ENCODE measurements at places on chromosomes 6 and 20.

- DNase-seq: no peak
These were observed 42.7 kb downstream of the IRAK1BP1 start for GRCh38 chr6:78910010-78910409.

- no peak for DNase-seq
These were observed 41.6 kb downstream of the FAM209B start for GRCh38 chr20:56574531-56575142.

DNA sequence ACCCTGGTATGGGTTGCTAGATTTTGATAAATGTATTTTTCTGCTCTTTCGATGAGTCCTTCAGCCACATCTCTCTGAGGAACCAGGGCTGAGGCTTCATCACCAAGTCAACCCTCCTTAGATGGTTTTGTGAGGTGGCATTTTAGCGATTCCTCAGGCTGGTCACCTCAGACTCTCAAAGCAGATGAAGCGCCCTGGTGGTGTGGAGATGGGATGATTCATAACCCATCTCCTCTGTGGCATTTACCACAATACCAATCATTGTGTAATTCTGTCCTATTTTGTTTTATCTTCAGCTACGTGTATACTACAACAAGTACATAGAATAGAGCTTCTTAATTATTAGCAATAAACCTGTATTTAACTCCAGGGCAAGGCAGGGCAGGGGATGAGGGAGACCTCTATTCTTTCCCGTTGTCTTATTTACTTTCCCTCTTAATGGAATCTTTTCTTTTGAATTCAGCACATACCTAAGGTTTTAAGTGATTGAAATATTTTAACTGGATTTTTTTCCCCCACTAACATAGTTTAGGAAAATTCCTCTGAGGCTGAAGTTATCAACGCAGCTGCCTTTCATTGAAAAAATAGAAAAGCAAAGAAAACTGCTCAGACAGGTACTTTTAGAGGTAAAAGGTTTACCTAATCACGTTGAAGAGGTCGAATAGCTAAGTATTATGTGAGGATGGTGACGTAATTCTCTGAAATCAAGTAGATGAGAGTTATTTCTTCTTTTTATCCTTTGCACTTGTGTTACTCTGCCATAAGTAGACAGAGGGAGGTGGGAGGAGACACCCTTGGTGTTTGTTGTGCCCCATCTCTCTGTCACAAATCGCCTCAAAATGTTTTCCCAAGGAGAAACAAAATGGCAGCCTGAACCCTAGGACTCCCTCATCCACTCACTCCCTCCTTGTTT lies 57.4 kb upstream of the EDN3 start:
- DNase-seq: no peak

DNA sequence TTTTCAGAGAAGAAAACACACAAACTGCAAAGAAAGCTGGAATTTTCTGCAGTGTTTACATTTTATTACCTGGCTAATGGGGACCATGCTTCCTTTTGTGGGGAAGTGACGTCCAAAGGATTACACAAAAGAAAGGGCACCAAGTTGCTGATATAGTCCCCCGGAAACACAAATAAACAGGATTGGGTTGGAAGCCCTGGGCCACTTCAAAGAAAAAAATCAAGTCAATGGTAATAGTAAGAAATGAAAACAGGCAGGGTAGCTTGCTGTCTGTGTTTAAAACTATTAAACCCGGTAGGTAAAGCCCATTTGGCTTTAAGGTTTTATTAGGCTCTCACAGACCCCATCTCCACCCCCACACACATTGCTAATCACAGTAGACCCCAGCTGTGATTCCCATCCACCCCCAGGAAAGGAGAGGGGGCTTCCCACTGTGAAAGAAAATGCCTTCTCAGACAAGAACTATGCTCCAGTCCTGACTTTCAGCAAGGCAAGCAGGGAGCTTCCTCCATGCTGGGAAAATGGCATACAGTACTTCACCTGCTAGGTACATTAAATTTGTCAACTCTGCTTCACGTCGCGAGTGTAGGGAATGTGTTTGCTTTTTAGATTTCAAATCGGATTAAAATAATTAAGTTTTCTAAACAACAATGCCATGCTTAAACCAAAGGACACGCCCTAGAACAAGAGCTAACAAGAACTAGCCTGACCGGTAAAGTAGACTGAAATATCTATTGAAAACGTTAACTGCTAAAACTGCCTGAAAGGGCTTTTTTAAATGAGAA lies 1.1 kb downstream of the PERP start:
- no peak for DNase-seq

GRCh38 chr20:47748823-47749222 lies 36.5 kb downstream of the SULF2 start:
- DNase-seq: no peak

GRCh38 chr6:107877968-107878367 lies 53.9 kb upstream of the SCML4 start:
- DNase-seq: no peak

DNA sequence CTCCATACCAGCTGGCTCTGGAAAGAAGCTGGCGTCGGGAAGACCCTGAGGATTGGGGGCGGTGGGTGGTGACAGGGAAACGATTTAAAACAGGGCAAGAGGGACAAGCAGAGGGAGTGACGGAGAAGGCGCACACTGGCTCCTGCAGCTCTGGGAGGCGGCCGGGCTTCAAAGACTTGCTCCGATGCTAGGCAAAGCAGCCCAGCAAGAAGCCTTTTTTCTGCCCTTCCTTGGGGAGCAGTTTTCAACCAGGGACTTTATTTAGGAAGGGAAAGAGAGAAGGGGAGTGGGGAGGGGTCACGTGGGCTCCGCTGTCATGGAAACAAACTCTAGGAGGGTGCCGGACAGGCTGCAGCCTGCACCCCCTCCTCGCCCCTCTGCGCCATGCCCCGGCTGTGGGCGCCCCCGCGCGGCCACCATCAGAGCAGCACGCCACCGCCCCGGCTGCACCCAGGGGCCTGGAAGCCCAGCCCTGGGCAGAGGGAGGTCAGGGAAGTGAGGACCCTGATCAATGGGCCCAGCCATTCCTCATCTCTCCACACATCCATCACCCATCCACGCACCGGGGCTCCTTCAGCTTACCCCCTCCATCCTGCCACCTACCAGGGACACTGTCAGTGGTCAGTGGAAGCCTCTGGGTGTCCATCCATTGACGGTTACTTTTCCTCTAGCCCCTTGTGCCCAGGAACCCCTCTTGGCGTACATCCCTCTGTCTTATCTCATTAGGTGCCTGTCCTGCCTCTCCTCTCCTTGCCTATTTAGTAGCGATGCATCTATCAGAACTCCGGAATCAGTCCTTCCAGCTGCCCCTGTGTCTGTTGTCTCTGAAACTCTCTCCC lies 66.6 kb upstream of the CCDC167 start:
- DNase-seq: no peak

DNA sequence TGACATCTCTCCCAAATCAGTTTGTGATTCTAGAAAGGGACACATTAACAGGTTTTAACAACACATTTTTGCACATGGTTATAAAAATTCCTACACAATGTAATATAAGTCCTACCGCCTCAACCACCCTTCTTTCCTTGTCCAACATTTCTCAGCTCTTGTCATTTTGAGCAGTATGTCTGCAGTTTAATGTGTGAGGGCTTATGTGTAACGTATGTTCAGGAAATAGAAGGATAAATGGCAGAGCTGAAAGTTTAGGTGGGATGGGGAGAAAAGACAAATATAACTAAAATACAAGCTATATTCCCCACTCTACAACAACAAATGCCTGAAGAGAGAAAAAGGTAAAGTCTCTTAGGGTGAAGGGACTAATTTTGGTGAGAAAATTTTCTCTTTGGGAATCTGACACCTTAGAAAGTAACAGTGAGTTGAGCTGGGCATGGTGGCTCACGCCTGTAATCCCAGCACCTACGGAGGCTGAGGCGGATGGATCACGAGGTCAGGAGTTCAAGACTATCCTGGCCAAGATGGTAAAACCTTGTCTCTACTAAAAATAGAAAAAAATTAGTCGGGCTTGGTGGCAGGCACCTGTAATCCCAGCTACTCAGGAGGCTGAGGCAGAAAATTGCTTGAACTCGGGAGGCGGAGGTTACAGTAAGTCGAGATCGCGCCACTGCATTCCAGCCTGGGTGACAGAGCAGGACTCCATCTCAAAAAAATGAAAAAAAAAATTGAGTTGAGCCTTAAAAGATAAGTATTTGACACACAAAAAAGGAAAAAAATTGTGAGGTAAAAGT lies 5.1 kb downstream of the PNRC1 start:
- DNase-seq: no peak

DNA sequence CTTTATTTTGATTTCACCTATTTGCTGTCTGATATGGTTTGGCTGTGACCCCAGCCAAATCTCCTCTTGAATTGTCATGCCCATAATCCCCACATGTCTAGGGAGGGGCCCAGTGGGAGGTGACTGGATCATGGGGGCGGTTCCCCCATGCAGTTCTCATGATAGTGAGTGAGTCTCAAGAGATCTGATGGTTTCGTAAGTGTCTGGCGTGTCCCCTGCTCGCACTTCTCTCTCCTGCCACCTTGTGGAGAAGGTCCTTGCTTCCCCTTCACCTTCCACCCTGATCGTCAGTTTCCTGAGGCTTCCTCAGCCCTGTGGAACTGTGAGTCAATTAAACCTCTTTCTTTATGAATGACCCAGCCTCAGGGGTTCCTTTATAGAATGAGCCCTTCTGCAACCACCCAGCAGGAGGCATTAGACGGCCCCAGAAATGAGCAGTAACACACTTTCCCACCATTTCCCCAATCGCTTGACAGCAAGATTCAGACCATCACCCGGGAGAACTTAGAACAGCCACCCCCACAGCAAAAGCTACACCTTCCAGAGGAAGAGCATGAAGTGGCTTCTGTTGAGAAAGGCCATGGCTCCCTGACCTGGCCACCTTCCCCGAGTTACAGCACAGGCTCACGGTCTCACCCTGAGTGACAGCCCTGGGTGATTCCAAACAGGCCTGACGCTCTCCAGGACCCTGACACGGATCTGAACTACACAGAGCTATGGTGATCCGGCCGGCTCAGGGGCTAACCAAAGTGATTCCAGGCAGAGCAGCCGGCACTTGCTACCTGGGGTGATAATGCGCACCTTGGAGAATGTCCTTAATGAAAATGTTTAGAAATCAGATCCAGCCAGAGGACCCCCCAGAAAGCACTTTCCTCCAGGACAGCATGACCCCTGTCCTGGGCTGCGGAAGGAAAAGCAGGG lies 131.2 kb upstream of the CDH4 start:
- DNase-seq: peak; percentile 7

GRCh38 chr6:140602431-140603248 lies 1228.2 kb upstream of the CITED2 start:
- no peak for DNase-seq

DNA sequence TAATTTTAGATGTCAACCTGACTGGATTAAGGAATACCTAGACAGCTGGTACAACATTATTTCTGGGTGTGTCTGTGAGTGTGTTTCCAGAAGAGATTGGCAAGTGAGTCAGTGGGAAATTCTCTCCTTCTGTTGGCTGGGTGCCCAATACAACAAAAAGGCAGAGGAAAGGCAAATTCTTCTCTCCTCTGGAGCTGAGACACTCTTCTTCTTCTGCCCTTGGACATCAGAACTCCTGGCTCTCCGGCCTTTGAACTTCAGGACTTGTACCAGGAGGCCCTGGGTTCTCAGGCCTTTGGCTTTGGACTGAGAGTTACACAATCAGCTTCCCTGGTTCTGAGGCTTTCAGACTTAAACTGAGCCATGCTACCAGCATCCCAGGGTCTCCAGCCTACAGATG lies 7.8 kb upstream of the BTN3A1 start:
- DNase-seq: peak; percentile 46

DNA sequence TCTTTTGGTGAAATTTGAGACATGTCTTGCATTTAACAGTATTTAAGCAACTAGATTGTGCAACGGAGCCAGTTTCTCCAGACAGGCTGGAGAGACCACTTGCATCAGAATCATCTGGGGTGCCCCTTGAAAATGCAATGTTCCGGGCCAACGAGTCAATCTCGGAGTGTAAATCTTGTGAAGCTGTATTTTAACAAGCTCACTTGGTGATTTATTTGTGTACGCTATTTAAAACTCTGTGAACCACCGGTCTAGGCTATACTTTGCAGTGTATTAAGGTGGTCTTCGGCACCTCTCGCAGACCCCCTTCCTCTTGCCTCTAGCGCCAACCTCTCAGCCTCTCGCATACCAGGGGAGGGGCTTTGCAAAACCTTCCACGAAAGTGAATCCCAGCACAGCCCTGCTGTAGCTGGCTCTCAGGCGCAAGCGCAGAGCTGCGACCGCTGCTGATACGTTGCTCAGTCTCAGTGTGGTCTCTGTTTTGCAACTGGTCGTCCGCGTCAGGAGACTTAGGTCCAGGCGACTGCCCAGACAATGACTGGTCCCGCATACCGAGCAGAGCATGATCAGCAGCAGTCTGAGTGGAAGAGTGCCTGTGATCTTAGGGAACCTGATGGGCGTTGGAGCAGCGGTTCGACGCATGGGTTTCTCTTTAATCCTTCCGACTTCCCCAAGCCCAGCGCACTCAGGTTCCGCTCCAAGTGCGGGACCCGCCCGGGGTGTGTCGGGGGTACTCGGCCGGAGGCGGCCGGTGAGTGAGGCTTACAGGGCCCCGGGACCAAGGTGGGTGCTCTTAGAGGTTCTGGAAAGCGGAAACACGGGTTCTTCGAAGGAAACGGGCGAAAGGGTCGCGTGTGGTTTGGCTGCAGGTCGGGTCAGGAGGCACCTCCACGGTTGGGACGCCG lies at the start of gene ZNF391:
TSS of gene ZNF391 (plus strand) at position 467 of the 905 bp plus-strand sequence. CDS start 11,612 bp downstream, outside the sequence.
- peak; percentile 39 for DNase-seq

GRCh38 chr20:3156811-3157619 lies 2.6 kb downstream of the FASTKD5 start:
- DNase-seq: no peak

- peak; percentile 45 for DNase-seq
These were observed at the start of gene SIRT5 for GRCh38 chr6:13574571-13575376. SIRT5 (plus strand) TSS chr6:13574601; CDS start chr6:13584111, 9,510 bp downstream.

DNA sequence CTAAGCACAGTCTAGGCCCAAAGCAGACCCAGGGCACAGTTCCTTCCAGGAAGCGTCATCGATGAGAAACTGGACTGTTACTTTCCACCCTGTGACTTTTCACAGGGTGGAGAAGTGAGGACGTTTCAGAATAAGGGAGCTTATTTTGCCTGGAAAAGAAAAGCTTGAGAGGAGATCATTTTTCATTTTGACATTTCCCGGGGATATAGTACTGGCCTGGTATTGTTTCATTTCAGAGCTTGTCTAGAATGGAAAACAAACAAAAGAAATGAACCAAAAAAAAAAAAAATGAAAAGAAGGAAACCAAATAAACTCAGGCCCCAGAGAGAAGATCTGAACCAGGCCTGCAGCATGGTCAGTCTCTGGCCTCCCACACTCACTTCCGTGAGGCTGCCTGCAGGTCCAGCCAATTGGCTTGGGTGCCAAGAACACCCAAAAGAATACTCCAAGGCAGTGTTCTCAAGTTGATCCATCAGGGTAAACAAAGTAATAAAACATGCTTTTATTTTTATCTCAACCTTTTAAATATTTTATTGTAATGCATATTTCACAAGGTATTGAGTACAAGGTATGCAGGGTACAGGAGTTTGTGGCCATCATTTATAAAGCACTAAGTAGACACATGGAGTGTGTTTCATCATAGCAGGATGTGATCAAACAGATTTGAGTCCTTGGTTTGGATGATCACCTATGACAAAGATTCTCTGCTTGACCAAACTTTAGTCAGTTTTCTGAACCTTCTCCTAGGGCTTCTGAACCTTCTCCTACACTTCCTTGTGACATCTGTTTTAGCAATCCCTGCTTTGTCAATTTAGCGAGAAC lies 176.9 kb upstream of the GGTLC1 start:
- DNase-seq: peak; percentile 27
